ENCODE measurements at places on chromosomes 1 and 21.

DNA sequence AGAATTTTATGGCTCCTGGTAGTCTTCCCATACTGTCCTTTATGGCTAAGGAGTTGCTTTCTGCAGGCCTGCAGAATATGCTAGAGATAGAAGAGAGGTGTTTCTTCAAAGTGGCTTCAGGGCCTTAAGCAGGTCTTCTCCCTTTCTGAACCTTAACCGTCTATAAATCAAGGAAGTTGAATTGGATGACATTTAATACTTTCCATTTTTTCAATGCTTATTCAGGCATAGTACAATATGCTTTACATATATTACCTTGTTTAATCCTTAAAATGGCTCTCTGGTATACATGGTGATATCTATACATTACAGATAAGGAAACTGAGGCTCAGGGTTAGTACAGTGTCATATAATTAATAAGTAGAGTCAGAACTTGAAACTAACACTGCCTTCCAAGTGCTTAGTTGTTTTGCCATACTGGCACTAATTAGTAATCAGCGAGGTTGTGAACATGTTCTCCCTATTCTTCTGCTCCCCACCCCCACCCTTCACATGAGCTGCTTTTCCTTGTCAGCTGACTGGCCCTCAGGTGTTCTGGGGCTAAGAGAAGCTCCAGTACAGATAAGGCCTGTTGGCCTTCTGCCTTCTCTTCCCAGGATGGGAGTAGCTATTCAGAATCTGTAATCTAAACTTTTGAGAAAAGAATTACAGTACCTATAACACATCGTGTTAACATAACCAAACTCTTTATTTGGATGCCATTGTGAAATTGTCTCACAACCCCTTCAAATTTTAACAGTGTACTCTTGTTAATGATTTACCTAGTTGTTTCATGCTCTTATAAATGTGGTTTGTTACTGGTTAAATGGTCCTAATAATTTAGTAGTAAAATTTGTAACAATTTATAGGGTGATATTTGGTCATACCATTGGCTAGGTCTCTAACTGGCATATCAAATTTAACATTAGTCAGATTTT is 13.6 kb downstream of the NFYC start:
- no peak for DNase-seq

- no peak for DNase-seq
Observed at GRCh38 chr1:33173091-33173490, 8.8 kb downstream of the TRIM62 start.

GRCh38 chr1:82230667-82231066 is 429.9 kb downstream of the ADGRL2 start:
- DNase-seq = no peak

- DNase-seq = no peak
Observed at GRCh38 chr1:163273766-163274441, 47.9 kb upstream of the NUF2 start.

DNA sequence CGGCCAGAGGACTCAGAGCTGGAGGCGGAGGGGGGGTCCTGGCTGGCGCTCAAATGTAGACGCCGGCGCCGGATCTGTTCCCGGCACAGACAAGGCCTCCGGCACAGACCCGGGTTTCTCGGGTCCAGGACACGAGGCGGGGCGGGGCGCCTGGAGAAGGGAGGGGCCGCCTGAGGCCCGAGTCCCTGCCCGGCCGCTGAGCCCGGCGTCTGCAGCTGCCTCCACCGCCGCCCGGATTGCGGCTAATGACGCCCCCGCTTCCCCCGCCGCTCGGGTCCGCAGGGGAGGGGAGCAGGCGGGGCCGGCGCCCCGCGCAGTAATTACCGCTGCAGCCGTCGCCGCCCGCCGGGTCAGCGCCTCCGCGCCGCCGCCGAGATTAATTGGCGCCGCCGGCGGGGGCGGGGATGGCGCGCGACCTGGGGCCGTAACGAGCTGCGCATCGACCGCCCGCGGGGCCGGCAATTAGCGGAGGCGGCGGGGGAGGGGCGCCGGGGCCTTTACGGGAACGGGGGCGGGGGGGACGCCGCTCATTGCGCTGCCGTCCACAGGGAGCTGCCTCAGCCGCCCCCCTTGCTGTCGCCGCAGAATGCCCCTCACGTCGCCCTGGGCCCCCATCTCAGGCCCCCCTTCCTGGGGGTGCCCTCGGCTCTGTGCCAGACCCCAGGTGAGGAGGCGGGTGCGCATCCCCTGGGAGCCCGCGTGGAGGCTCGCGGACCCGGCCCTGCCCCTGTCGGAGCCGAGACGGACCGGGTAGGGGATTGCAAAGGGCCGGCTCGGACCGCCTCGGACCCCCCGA is 17.3 kb downstream of the NOC2L start:
- no peak for DNase-seq

- DNase-seq = no peak
Observed at GRCh38 chr1:88608139-88608943, 75.7 kb upstream of the PKN2 start.

DNA sequence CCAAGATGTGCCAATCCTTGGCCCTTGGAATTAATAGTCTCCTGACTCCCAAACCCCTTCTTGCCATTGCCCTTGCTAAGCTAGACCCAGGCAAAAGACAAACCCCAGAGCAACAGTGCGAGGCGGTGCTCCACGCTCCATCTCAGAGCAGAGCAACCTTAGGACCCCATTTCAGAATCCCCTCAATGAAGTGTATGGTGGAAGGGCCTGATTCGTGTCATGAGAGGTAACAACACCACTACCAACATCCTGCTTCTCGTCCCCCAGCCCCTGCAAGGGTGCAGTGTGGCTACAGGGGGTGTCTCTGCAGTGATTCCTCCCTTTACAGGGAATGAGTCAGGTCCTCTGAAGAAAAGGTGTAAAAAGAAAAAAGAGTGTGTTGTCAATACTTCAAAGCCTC is 103.9 kb upstream of the IRF2BP2 start:
- no peak for DNase-seq

- no peak for DNase-seq
Observed at GRCh38 chr1:192884241-192884640, 75.4 kb downstream of the RGS2 start.

GRCh38 chr1:212917858-212918257 is 32.5 kb upstream of the VASH2 start:
- DNase-seq = no peak

- no peak for DNase-seq
Observed at GRCh38 chr1:226656601-226657277, 82.3 kb downstream of the ITPKB start.

DNA sequence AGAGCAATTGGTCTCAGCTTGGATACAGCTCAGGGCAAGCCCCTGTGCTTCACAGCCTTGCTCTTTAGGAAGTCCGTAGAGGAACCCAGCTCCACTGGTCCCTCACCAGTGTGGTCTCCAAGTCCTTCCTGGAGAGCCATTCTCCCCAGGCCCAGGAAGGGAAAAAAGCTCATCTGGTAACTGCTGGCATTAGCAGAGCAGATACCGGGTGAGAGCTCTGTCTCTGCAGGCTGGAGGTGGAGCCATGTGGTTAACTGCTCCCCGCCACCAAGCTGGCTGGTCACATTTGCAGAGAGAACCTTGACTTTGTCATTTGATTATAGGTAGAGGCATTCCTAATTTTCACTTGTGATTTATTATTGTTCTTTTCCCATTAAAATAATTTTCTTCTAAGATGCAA is 169.6 kb downstream of the ROR1 start:
- no peak for DNase-seq

DNA sequence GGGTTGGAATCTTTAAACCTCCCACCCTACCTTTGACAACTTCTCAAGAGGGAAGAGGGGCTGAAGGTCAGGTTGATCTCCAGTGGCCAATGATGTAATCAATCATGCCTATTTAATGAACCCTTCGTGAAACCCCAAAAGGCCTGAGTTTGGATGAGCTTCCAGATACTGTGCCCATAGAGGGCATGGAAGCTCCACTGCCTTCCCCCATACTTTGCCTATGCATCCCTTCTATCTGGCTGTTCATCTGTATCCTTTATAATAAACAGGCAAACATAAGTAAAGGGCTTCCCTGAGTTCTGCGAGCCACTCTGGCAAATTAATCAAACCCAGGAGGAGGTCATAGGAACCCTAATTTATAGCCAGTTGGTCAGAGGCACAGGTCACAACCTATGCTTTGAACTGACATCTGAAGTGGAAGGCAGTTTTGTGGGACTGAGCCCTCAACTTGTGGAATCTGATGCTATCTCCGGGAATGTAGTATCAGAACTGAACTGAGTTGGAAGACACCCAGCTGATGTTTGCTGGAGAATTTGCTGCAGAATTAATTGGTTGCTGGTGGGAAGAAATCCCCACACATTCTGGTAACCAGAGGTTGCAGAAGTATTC is 24.8 kb downstream of the S100A10 start:
- DNase-seq = no peak
